ENCODE measurements at places on chromosomes 3 and 15. TPM values are rescaled to one million over a fixed set of nuclear protein-coding genes. Genes with fewer than 3 reads are reported as not detected.

The PPM1M gene
- 135 TPM for polyA plus RNA-seq

The CNTN3 gene
- not detected for polyA plus RNA-seq

The RTP3 gene
- polyA plus RNA-seq, result not detected

The TRPM1 gene
- not detected for polyA plus RNA-seq

The IL5RA gene
- not detected for polyA plus RNA-seq

The SECISBP2L gene
- polyA plus RNA-seq, result 20.2 TPM

The LIPH gene
- not detected for polyA plus RNA-seq

The MTHFS gene
- polyA plus RNA-seq, result 89.1 TPM

The GP5 gene
- polyA plus RNA-seq, result 6.1 TPM

Data from naive thymus-derived CD4-positive, alpha-beta T cell (primary cell).